NCI-H510A treated with DMSO at 0.1 percent for 48 hours (cell line): ENCODE measurements at places on chromosomes 12 and 14.

DNA sequence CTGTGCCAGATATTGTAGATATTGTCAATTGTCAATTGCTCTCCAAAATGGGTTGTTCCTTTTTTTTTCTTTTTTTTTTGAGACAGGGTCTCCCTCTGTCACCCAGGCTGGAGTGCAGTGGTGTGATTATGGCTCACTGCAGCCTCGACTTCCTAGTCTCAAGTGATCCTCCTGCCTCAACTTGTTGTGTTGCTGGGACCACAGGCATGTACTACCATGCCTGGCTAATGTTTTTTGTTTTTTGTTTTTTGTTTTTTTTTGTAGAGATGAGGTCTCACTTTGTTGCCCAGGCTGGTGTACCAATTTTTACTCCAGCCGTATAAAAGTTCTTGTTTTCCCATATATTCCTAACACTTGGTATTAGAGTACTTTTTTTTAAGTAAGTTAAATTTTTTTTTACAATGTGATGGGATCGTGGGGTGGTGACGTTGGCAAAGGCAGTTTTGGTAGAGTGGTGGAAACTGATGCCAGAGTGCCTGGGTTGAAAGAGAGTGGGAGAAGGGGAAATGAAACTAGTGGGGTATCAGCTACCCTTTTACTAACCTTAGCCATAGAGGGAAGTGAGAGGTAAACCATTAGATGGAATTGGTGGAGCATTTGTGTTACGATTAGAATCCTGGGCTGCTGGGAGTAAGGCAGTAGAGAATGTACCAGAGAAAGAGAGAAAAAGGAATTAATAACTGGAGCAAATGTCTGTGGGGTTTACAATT lies 33.0 kb upstream of the CFAP54 start:
- DNase-seq, result no peak

DNA sequence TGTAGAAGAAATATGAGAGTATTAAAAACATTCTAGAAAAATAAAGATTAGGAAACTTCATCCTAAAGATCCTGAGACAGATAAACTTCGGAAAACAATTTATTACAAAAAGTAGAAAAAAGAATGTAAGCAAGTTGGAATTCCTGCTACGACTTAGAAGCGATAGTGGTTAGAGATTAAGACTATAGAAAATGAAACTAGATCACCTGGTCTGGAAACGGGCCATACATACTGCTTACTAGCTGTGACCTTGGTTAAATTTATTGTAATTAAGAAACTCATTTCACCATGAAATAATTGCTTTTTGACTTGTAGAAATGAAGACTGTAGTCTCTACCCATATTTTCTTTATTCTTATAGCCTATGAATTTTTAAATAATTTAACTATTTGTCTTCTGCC lies 614.1 kb downstream of the SLC16A7 start:
- DNase-seq, result no peak

DNA sequence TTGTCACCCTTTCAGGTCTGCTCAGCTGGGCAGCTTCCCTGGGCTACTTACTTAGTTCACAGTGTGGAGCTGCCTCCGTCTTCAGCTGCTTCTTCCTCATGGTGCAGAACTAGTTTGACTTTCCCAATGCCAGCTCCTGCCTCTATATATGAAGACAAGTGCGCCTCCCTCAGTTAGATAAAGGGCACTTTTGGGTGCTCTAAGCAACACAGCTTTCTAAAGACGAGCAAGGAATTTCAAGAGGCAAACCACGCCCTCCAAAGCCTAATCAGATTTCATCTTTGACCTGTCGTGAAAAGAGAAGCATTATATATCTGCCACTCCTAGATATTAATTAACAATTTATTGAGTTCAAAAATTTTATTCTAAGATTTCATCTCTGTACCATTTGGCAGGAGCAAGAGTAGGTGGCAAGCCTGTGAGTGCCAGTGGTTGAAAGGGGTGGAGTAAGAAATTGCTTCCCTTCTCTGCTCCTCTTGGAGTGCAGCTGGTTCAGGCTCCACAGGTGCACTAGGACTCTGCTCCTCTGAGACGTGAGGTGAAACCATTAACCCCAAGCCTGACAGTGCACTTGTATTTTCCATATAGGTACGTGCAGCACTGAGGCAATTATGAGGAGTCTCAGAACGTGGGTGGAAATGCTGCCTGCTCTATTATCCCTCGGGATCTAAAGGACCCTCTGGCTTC lies 2.1 kb upstream of the SLC11A2 start:
- peak; percentile 68 for DNase-seq

DNA sequence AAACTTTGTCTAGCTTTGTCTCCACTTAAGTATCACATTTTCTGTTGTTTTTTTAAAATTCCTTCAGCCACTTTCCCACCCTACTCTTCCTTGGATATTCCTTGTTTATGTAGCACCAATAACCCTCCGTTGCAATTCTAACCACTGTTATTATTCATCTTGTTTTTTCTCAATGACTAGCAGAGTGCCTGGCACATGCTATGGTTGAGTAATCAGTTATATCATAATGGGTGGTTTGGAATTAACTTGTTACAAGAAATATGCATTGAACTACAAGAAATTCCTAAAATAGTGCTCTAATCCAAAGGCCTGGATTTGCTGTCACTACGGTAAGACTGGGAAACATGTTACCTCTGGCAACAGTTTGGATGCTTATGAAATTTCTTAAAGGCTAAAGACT lies 756.6 kb downstream of the NOVA1 start:
- no peak for DNase-seq

DNA sequence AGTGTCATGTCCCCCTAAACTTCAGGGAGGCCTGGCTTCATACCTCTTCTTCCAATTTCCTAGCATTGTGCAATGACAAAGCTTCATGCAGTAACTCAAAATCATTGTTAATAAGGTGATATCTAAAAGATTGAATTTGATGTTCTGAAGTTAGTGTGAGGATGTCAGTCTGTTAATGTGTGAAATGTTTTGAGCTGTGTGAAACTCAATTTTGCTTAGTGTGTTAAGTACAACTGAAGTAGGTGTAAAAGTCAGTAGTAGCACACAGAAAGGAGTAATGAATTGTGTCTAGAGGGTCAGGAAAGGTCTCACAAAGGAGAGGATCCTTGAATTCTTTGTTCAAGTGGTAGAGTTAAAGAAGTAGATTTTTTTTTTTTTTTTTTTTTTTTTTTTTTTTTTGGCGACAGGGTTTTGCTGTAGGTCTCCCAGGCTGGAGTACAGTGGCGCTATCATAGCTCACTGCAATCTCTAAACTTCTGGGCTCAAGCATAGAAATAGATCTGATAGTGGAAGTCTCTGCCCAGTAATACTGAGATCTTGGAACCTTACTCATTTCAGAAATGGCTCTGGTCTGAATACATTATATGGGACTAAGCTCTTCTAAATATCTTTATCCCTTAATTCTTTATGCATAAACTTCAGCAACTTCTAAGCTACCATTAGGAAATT lies 63.9 kb downstream of the FUT8 start:
- no peak for DNase-seq

GRCh38 chr14:68552602-68553001 lies 240.3 kb downstream of the ZFP36L1 start:
- DNase-seq, result no peak

DNA sequence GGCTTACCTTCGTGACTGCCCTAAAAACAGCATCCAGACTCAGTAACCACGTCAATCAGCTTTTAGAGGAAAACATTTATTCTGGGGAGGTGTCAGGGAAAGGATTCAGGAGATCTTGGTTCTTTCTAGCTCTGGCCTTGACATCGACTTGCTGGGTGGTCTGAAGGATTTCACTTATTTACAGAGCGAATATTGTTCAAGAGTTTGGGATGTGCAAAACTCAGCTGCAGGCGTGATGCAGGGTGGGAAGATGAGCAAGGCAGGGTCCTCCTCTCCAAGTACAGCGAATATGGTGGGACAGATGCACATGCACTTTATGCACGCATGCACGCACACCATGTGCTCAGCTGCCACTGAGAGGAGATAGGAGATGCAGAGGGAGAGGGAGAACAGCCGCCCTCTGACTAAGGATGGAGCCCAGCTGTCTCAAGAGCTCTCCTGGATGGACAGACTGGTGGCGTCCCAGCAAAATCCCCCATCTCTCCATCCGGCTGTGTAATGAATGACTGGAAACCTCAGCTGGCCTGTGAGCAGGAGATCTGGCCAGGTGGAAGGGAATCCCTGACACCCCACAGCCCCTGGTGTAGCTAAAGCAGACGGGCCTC lies 24.4 kb upstream of the BDKRB1 start:
- DNase-seq, result no peak

GRCh38 chr12:2117541-2117940 lies 64.8 kb downstream of the CACNA1C start:
- no peak for DNase-seq

DNA sequence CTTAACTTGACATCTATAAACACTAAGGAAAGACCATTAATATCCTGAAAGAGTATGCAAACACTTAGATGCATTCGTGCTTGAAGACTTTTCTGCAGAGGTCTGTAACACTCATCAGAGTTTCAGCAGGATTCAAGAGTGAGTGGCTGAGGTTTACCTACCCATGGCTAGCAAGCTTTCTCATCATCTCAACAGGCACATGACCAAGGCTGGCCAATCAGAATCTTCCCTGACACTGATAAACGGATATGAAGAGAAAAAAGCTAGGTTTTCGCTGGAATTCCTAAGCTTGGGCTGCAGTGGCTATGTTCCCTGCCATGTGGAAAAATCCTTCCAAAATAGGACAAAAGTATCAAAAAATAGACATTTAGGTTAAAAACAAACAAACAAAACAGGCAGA lies 162.1 kb upstream of the USP15 start:
- peak; percentile 62 for DNase-seq

GRCh38 chr12:96980991-96981414 lies 73.9 kb downstream of the NEDD1 start:
- no peak for DNase-seq

DNA sequence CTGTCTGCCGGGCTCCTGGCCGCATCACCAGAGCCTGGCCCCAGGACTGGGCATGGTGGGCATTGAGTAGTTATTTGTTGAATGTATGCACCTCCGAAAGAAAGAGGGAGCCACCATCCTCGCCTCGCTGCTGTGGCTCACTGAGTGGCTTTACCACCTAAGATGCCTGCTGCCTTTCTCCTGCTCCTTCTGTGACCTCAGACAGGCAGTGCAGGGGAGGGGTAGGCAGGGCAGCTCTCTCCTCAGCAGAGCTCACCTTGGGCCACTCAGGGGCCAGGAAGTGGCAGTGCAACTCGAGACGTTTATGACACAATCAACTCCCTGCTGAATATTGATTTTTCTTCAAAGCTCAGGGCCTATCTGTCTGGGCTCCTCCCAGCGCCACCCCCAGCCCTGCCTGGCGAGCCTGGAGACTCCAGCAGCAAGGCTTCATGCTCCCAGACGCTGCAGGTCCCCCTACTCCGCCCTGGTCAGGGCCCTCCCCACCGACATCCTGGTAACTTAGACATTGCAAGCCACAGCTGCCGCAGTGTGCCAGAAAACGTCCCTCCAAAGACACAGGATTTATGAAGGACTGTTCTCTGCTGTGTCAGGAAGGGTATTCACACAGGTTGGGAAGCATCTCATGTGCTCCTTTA lies 84.3 kb upstream of the DIO3 start:
- peak; percentile 93 for DNase-seq

GRCh38 chr12:3542156-3542555 lies 51.2 kb downstream of the PRMT8 start:
- DNase-seq, result no peak

GRCh38 chr12:111819191-111820158 lies 22.6 kb upstream of the MAPKAPK5 start:
- DNase-seq, result peak; percentile 66

DNA sequence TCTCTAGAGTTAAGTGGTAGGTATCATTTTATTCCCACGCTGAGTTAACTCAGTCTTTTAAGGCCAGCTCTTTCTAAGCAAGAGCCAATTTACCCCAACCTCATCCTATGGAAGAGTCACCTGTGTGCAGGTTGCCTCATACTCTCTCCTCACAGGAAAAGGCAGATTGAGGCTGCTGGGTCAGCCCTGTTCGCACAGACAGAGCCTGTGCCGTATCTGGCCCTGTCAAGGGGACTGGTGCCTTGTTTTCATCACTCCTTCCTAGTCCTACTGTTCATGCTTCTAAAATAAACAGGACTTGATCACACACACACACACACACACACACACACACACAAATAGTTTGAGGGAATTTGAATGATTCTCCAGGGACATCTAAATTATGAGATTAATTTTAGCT lies 285.0 kb downstream of the SLC6A15 start:
- no peak for DNase-seq

DNA sequence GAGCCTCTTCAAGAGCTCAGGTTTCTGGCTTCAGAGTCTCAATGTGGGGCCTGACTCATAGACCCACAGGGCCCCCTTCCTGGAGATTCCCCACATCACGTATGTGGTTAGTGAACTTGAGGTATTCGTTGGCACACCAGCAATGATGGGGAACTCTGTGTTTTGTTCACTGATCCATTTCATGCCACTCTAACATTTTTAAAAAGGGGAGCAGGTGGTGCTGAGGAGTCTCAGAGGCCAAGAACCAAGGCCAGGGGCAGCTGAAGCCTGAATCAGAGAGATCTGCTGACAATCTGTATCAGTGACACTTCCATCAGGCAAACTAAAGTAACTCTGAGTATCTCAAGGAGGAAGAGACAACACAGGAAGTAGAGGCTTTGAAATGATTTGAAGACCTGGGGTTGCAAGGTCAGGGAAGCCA lies 323.4 kb downstream of the VRK1 start:
- DNase-seq, result no peak
